ENCODE measurements at places on chromosomes 3 and 15. TPM values are rescaled to one million over a fixed set of nuclear protein-coding genes. Genes with fewer than 3 reads are reported as not detected.

DNA sequence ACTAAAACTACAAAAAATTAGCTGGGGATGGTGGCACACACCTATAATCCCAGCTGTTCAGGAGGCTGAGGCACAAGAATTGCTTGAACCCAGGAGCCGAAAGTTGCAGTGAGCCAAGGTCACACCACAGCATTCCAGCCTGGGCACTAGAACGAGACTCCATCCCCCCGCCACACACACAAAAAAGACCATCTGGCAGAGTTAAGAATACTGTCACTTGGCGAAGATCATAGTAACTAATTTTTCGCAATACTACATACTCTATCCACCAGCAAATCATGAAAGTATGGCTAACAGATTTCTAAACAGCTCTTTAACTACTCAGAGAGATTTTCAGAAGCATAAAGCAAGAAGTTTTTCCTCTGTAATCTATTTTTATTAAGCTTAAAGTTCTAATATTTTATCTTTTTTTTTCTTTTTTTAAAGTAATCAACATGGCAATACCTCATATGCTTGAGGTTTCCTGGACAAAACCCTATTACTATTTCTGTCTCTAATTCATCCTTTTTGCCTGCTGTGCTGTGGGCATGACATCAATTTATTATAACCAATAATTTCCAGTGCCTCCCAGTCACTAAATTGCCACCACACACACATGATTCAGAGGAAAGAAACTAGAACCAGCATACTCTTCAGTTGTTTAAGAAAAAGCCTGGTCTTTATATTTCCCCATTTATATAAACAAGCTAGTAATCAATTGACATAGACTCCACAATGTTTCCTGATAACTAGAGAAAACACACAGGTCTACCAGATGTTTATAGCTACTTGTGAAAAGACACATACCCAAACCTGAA is 46.9 kb downstream of the CHSY1 start:
- no peak for DNase-seq

Gene SLC6A6
- 21.2 TPM for total RNA-seq

DNA sequence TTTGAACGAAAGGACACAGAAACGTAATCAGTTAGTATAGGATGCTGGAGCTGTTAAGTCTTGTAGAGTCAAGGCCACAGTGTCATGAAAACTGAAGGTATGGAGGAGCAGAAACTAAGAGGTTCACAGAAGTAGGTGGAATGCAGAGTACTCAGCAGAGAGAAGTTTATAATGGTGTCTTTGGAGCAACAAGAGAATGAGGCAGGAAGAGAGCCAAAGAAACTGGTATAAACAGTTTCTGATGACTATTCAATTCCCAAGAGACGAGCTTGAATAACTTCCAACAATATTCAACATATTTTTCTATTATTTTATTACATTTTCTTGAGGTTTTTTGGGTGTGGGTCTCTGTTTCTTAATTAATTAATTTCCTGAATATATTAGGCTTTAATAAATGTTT is 29.6 kb downstream of the GALK2 start:
- no peak for DNase-seq

DNA sequence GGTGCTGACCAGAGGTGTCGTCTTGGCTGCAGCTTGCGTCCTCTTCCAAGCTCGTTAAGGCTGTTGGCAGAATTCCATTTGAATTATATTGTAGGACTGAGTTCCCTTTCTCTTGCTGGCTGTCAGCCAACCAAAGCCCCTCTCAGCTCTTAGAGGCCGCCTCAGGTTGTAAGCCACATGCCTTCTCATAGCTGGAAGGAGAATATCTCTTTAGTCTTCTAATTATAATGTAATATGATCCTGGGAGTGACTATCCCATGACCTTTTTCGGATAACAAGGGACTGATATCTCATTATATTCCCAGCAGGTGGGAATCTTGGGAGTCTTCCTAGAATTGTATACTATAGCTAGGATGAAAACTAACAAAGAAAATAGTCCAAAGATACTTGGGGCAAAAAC is 4.8 kb downstream of the SCG5 start:
- DNase-seq: peak; percentile 31

DNA sequence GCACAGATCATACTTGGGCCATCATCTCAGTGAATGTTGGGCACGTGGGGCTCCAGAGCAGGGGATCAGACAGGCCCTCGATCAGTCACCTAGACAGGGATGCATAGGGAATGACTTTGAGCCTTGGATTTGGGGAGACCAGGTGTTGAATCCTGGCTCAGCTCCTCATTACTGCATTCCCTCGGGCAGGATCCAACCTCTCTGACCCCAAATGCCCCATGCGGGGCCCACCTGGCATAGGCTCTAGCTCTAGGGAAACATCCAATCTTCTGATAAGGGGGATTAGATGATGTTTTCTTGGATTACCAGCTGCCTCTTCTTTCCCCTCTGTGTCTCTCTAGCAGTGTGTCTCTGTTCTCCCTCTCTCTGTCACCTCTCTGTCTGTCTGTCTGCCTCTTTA is 22.7 kb downstream of the LOXL1 start:
- no peak for DNase-seq

- no peak for DNase-seq
These were observed 105.7 kb downstream of the ANO10 start for GRCh38 chr3:43515970-43516635.

- no peak for DNase-seq
These were observed 3.0 kb downstream of the ROBO2 start for GRCh38 chr3:77042882-77043281.

- no peak for DNase-seq
These were observed 163.0 kb upstream of the TMCO5A start for GRCh38 chr15:37771465-37771864.

GRCh38 chr3:13966302-13966701 is 86.4 kb upstream of the WNT7A start:
- DNase-seq: no peak

DNA sequence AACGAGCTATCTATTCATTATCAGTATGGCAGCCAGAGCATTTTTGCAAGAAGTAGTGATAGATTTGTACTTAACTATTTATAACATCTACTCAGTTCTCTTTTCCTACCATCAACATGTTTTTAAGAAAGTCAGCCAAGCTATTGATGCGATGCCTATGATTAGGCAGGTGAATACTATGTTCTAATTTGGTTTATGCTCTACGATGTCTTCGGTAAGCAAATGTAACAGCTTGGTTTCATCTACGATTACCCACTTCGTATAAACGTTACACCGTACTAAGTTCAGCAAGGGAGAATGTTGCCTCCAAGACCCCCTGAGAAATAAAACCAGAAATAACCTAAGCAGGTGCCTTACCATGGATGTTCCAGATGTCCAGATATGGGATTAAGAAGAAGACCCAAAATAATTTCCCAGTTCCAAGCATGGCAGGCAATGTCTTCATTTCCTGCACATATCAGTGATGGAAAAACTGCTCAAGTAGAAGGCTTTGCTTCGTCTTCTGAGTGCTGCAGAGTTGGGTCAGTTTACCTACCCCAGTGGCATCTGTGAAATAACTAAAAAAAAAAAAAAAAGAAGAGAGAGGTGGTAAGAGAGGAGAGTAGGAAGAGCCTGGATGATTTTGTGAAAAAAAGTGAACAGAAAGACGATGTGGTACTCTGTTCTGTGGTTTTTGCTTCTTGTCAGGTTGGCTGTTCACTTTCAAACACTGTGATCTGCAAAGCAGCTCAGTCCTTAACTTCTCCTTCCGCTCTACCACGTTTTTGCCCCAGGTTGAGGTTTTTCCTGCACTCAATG is at the start of gene BTLA:
TSS of gene BTLA (minus strand) at position 559 of the 798 bp plus-strand sequence. CDS start at position 445, 114 bp downstream.
- DNase-seq: no peak

DNA sequence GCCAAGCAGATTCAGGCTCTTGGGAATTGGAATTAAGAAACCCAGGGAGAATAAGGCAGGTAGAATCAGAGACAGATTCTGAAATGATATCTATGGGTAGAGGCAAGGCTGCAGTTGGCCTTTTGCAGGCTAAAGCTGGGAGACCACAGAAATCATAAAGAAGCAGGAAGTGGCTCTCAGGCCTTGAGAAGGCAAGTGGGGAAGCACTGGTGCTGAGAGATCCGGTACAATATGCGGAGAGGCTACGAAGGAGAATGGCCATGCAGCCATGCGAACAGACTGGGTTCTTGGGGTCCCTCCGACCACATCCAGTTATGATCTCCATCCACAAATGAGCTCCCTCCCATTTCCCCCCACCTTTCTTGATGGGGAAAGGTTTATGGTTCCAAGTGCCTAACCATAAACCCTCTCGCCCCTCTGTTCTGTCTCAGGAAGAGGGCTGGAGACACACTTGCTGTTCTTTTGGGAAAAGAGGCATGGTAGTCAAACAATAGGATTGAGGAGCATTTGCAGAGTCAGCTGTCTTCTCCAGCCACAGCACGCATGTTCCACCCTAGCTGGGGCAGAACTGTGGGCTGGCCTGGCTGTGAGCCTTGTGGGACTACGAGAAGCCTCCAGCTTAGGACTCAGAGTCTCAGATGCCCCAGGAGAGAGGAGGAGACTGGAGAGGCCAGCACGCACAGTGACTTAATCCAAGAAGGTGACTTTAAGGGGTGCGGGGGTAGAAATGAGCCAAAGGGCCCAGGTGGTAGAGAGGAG is 99.6 kb downstream of the RPLP1 start:
- DNase-seq: no peak

DNA sequence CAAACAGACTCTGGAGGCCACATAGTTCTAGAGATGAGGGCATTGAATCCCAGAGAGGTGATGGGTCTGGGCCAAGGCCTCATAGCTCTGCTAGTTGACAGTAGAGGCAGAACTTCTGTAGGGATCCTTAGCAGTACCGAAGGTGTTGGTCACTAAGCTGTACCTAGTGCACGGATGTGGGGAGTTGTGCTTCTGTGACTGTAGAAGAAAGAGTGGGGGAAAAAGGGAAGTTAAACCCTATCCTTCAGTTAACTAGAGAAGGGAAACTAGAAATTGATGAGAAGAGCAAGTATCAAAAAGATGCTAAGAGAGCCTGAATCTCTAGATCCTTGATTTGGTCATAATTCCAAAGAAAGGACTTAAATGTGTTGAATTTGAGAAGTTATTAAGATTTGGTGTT is 186.7 kb downstream of the NFKBIZ start:
- DNase-seq: no peak

DNA sequence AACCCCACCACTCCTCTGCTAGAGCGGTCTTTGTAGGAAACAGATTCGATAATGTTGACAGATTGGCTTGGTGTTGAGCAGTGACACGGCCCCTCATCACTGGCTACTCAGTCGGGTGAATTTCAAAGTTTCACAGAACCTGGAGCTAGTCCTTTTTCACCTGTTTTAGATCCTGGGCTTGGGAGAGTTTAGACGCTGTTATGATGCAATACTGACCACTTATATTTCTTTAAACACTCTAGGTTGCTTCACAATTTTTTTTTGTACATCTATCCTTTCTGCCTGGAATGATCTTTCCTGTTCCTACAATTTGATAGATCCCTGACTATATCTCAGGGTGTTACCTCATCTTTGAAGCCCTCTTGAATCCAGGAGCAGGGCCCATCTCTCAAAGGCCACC is 97.1 kb upstream of the ATP10A start:
- no peak for DNase-seq

Gene FILIP1L
- 19.8 TPM for total RNA-seq

GRCh38 chr3:127902486-127902885 is 12.5 kb upstream of the KBTBD12 start:
- no peak for DNase-seq

DNA sequence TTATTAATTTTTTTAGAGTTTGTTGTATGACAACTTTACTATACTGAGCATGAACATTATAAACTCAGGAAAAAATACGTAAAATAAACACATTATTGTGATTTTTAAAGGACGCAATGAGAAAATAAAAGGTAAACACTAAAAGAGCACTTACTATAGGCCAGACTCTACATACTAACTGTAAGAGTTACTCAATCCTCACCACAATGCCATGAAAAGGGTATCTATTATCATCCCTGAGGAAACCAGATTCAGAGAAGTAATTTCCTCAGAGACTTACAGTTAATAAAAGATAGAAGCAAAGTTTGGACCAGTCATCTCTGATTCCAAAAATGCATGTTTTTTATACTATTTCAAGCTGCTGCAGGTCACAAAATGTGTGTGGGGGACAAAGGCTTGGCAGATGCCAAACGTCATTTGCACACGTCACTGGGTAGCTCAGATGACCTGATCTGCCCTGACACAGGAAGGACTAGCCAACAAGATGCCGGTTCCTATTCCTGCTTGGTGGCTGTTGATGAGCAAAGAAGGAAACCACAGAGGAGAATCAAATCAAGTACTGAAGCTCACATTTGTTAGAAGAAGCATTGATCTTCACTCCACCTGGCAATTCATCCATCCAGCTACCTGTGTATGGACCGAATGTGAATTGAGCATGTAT is 42.3 kb downstream of the KLHL6 start:
- DNase-seq: no peak

Gene SYNPR
- 3.7 TPM for total RNA-seq

Gene FBXW12
- total RNA-seq: 0.51 TPM

DNA sequence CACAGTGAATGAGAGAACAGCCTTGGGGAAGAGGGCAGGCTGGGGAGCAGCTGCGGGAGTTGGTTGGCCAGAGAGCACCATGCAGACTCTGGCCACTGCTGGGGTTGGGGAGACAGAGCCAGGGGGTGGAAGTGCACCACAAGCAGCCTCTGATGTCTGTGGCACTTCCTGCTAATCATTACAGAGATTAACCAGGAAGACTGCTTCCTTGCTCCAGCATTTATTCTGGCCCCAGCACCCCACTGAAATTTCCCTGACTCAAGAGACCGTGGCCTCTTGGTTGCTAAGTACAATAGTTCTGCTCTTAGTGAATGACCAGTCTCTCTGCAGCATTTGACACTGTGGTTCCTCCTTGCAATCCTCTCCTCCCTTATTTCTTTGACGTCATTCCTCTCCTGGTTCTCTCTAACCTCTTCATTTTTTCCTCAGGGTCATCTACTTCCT is 266.2 kb upstream of the ROPN1 start:
- no peak for DNase-seq

GRCh38 chr3:8443829-8444791 is 57.5 kb upstream of the LMCD1 start:
- DNase-seq: peak; percentile 59

DNA sequence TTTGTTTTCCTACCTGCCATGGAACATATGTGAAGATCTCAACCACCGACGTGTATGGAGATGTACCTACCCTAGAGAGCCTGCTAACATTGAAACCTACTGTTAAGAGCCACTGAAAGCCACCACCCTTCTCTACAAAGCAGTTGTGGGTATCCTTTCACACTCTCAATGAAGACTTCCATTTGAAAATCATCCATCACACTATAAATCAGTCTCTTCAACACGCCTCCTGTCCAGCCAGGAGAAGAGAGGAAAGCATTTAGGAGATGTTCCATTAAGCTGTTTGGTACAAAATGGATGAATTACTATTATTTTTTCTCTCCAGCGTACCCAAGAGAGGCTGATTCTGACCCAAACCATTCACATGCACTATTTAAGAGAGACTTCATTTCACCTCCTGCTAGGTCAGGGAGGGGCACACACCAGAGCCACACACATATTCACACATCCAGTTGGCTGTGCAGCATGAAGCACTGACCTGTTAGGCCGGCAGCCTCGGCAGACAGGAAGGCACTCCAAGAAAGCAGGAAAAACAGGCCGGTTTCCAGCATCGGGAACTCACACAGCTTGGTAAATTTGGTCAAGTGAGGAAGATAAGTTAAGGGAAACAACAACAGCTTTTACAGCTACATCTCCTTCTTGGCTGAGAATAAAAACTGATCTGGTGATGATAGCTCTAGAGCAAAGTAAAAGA is 274.5 kb downstream of the SLC9A9 start:
- no peak for DNase-seq

Gene RPLP1
- 1,296 TPM for total RNA-seq

Measured in mesothelial cell of epicardium (in vitro differentiated cells).